ENCODE measurements at places on chromosomes 6 and 20. TPM values are rescaled to one million over a fixed set of nuclear protein-coding genes. Genes with fewer than 3 reads are reported as not detected.

Gene PRDM1
- total RNA-seq = 3.3 TPM

Gene TSBP1
- not detected for total RNA-seq

Gene JPH2
- 76.8 TPM for total RNA-seq

GRCh38 chr20:61819574-61819846, 246.2 kb downstream of the TAF4 start:
- no peak for DNase-seq

GRCh38 chr6:97450087-97450486, 167.1 kb upstream of the MMS22L start:
- no peak for DNase-seq

DNA sequence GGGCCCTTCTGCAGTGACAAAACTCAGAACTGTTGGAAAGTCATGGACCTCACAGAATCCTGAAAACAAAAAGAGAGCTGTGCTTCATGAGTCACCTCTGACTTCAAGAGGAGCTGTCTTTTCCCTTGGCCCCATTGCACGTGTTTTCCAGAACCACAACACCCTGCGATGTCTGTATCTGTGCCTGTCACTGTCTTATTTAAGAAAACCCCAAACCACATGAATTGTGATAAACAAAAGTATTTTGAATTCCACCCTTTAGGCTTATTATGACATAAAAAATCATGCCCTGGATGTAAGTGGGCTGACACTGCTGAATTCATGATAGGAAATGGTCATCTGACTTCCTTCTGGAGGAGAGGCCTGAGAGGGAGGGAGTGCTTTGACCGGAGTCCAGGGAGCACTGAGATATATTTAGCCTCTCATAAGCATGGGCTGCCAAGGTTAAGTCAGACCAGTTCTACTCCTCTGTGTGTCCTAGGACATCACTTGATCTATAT, 96.4 kb upstream of the DUSP22 start:
- DNase-seq = peak; percentile 88

Data from muscle of leg (tissue), 16 donors.